Chondrocyte (in vitro differentiated cells): ENCODE measurements at places on chromosomes 11 and 22. TPM values are rescaled to one million over a fixed set of nuclear protein-coding genes. Genes with fewer than 3 reads are reported as not detected.
A peak's percentile ranks its signal among the peaks of the same experiment; 100 is the strongest.

DNA sequence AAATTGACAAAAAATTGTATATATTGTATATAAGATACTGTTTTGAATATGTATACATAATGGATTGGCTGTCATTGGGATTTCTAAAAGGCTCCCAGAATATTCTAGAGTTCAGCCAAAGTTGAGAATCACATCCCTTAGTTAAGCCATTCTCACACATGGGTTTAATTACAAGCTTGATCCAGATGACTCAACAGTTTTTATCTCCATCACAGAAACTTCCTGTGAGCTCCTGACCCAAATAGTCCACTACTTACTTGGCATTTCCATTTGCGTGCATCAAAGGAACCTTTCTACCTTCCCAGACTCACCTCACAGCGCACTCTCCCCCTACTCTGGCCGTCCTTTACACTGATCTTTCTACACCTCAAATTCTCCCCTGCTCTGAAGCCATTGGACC, 184.8 kb upstream of the ARHGAP20 start:
- DNase-seq, result no peak
- no peaks in the 10 kb centered on the region for H3K27me3 ChIP-seq
- H3K36me3 ChIP-seq, result no peaks in the 10 kb centered on the region
- no peak overlapping the region for H3K27ac ChIP-seq

GRCh38 chr11:41461057-41461681, 1.7 kb upstream of the LRRC4C start:
- no peak overlapping the region for H3K27ac ChIP-seq
- no peak for DNase-seq
- peaks cover 8% of the 10 kb centered on the region for H3K27me3 ChIP-seq
- no peaks in the 10 kb centered on the region for H3K4me1 ChIP-seq
- no peaks in the 10 kb centered on the region for H3K36me3 ChIP-seq

GRCh38 chr11:130261571-130261970, 53.1 kb downstream of the ZBTB44 start:
- peaks cover 25% of the 10 kb centered on the region for H3K36me3 ChIP-seq
- H3K27me3 ChIP-seq, result no peaks in the 10 kb centered on the region
- no peak overlapping the region for H3K4me3 ChIP-seq
- no peak for DNase-seq
- H3K4me1 ChIP-seq, result peaks cover 6% of the 10 kb centered on the region

- H3K27ac ChIP-seq, result no peak overlapping the region
- no peaks in the 10 kb centered on the region for H3K36me3 ChIP-seq
- H3K27me3 ChIP-seq, result peaks cover 7% of the 10 kb centered on the region
- no peak overlapping the region for H3K4me3 ChIP-seq
- H3K4me1 ChIP-seq, result no peaks in the 10 kb centered on the region
- DNase-seq, result no peak
These were observed 12.1 kb downstream of the MACROD1 start for GRCh38 chr11:64153812-64154211.

MUC5AC gene
- not detected in 3 replicates for total RNA-seq

DNA sequence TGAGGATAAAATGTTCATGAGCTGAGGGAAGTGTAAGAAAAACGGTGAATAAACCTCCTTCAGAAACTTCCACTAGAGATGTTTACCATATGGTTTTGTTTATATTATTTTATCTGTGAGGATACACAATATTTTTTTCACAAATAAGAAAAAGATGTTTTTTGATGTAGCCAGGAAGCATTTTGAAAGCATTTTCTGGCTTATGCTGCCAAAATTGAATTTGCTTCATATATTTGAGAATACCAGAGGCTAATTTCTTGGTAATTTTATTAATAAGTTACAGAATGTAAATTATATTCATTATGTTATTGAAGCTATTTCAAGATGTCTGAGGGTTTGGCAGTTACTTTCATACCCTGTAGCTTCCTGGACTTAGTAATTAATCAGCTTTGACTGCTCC, 686.6 kb downstream of the LUZP2 start:
- H3K27me3 ChIP-seq, result peaks cover 1% of the 10 kb centered on the region
- H3K36me3 ChIP-seq, result no peaks in the 10 kb centered on the region
- peaks cover 10% of the 10 kb centered on the region for H3K4me1 ChIP-seq
- DNase-seq, result no peak

FOLR2 gene
- total RNA-seq, result not detected in 3 replicates

GRCh38 chr22:19290400-19291217, 910 bp downstream of the CLTCL1 start:
- peaks cover 68% of the 10 kb centered on the region for H3K4me1 ChIP-seq
- no peaks in the 10 kb centered on the region for H3K27me3 ChIP-seq
- peak overlapping the region; percentile 98 for H3K27ac ChIP-seq
- no peak for DNase-seq
- H3K36me3 ChIP-seq, result no peaks in the 10 kb centered on the region

- no peaks in the 10 kb centered on the region for H3K4me1 ChIP-seq
- no peak for DNase-seq
- no peaks in the 10 kb centered on the region for H3K36me3 ChIP-seq
- H3K27ac ChIP-seq, result no peak overlapping the region
- H3K4me3 ChIP-seq, result no peak overlapping the region
These were observed 16.5 kb downstream of the GLB1L3 start for GRCh38 chr11:134292661-134293060.
